ENCODE measurements at places on chromosomes 12 and 14.

DNA sequence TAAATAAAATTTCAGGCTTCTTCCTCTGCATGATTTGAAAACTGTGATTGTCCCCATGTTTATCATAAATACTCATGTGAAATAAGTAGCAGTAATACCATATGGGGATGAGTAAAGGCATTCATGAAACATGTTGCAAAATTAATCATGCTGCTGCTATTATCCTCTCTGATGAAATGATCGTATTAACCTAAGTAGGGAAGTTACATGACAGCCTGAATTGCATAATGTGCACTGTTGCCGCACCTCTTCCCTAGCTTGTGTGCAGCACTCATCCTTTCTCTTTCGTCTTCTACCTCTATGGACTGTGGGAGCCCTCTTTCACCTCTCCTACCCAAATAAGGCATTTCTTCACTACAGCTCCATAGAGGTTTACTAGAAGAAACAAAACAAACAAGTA lies 367.6 kb downstream of the SOX5 start:
- no peak for DNase-seq

DNA sequence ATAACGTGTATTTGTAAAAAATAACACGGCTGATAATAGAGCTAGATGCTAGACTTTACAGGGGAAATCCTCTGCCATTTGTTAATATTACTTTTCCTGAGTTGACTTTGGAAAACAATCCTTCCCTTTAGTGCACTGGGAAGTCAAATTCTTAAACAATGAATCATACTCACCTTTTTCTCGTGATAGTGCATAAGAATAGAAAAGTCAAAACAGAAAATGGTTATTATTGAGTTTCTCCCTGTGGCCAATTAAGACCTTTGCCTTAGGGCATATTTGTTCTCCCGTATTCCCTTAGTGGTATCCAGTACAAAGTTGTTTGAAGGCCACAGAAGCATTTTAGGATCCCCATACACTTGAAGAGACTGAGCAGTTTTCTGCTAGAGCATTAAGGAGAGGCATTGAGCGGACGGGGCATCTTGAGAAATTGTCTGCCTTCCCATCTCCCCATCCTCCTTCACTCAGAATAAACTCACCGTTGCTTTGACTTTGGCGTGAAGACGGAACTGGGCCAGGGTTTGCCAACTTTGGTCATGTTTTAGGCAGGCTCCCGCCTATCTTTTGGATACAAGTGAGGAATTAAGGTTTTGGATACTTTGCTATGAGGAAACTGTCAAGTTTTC lies 171.3 kb downstream of the TMTC2 start:
- no peak for DNase-seq

DNA sequence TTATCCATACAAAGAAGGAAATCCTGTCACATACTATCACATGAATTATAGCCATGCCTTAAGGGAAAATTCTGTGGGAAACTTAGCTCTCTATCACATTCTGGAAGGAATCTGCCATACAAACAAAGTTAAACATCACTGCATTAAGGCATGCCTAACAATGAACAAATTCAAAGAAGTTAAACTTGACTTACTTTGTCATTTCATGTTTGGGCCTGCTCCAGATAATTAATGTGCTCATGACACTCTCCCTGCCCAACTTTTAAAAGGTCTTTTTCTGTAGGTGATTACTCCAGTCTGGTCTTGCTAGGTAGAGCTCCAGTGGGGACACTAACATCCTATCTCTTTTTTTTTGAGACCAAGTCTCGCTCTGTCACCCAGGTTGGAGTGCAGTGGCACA lies 230.5 kb downstream of the AEBP2 start:
- DNase-seq = no peak

DNA sequence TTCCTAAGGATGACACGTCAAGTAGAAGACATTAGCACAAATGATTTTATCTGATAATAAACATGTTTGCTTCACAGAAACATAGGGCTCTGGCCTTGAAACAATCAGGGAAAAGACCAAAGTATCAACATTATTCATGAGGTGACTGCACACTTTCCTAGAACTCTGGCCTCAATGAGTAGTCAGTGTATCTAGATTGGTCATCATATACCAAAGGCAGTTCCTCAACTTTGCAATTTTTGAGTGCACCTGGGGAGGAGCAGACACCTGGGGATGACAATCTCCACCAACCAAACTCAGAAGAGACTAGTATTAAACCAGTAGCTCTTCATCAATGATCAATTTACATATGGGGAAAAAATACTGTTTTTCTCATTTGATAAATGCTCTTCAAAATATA lies 4.5 kb downstream of the EDDM3A start:
- DNase-seq = no peak

DNA sequence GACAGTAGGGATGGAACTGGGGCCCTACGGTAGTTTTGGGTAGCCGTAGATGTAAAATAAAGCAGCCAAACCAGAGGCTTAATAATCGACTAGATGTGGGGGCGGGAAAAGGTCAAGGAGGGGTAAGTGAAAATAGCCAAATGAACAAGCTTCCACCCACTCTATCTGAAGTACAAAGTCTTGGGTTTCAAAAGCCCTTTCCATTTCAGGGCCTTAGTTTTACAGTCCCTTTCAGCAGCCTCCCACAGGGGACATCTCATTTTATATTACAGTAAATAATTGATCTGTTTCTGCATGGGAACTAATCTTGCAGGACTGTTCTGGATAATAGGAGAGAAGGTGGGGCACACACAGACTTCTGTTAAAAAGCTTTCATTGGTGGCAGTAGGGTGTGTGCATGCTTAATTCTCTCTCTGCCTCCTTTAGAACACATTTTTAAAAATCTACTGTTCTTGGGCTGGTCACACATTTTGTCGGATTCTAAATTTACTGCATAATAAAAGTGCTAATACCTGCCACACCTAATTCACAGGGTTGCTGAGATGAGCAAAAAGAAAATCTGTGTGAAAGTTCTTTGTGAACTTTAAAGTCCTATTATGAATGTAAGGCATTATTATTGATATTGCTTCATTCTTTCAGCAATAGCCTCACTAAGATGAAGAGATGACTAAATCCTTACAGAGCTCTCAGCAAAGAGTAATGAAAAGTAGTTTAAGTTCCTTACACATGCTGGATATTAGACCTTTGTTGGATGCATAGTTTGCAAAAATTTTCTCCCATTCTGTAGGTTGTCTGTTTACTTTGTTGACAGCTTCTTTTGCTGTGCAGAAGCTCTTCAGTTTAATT lies 104.6 kb downstream of the ITPR2 start:
- DNase-seq = no peak

GRCh38 chr14:100017553-100017952 lies 47.7 kb upstream of the EVL start:
- DNase-seq = no peak

- DNase-seq = no peak
Observed at GRCh38 chr12:67692966-67693365, 44.4 kb downstream of the DYRK2 start.

- no peak for DNase-seq
Observed at GRCh38 chr14:89667983-89668382, 250.9 kb upstream of the FOXN3 start.

DNA sequence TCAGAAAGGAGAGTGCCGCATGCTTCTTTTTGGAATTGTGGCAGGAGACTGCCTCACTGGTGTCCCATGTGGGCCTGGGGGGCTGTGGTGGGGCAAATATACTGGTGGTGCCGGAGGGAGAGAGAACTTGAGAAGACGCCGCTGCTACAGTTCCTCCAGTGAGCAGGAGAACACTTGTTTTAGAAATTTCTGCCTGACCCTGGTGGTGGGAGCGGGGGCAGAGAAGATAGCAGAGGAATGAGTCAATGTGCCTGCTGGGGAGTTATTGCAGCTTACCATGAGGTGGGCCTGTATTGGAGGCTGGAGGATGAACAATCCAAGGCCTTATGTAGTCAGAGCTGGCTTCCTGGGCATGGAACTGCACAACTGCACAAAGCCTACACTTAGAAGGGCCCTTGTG lies 211.8 kb downstream of the SNAPC1 start:
- DNase-seq = no peak

- no peak for DNase-seq
Observed at GRCh38 chr12:89384050-89384758, 31.9 kb upstream of the DUSP6 start.

GRCh38 chr14:61188978-61189808 lies 91.9 kb downstream of the TMEM30B start:
- peak; percentile 87 for DNase-seq

DNA sequence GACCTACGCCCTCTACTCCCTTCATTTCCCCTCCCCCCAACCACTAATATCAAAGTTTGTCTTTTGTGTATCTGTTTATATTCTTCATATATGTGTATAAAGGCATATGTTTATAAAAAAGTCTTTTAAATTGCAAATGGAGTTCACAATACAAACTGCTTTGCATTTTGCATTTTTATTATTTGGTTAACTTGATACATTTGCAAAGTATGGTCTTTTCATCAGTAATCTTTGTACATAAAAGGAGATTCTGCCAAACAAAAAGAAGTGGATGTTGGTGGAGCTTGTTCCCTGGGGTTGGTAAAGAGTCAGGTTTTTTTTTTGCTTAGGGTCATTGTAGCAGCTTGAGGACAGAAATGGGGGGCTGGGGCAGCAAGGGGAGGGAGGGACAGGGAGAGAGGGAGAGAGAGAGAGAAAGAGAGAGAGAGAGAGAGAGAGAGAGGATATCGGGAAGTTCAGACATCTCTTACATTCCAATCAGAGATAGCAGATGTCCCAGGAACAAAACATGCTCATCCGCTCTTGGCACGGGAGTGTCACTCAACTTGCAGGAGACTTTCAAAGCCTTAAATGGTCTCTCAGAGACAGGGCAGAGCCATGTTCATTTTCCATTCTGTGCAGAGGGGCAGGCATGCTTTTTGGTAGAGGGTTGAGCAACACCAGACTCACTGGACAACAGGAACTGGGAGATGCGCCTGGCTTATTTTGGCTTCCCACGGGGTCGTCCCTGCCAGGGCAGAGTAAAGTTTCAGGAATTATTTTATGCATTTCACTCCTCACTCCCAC lies 44.8 kb upstream of the TBX5 start:
- no peak for DNase-seq

DNA sequence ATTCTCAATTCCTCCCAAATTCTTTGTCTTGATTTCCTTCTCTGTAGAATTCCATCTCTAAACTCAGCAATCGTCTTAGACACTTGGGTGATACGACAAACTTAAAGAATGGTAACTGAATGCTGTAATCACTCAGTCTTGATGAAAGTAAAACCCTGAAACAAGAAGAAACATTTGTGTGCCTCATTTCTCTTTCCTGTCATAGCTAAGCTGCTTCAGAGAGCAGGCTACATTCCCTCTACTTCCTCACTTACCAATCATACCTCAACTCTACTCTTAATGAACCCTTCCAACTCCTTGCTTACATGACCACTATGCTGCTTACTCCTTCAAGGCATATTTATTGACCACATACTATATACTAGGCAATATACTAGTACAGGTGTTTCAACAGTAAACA lies 8.3 kb downstream of the MAP4K5 start:
- no peak for DNase-seq

GRCh38 chr12:110217996-110218674 lies 62.9 kb upstream of the ATP2A2 start:
- no peak for DNase-seq

- peak; percentile 77 for DNase-seq
Observed at GRCh38 chr12:98653866-98654493, 8.9 kb downstream of the APAF1 start.
